Activated CD4-positive, alpha-beta T cell treated with anti-CD3 and anti-CD28 coated beads, Interleukin-2, amount 50 U/mL, for 24 hours (primary cell): ENCODE measurements at places on chromosomes 7 and 10.

DNA sequence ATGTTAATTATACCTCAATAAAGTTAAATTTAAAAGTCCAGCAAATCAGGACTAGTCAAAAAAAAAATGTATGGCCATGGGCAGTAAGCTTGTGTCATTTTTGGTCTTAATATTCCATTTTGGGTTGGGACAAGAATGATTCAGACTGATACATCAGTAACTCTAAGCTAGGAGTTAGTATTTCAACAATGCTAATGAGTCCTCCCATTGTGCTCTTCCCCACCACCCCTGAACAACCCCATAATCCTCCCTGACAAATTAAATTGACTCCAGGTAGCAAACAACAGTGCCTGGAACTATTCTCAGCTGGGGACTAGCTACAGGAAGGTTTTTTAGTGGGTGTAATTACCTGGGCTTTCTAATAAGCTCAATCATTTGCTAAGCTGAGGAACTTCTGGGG is 30.7 kb upstream of the KCNIP2 start:
- no peak for DNase-seq

DNA sequence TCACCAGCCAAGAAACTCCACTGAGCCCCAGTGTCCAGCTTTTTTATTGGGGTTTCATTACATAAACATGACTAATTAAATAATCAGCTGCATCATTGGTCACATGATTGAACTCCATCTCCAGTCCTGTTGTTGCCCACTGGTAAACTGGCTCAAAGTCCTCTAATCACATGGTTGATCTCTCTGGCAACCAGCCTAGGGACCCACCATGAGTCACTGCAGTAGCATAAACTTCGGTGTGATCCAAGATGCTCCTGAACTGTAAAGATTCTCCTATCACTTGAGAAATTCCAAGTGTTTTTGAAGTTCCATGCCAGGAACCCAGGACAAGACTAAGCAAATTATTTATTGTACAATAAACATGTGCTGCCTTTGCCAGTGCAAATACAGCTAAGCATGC is 130.4 kb upstream of the AUTS2 start:
- no peak for DNase-seq

- no peak for DNase-seq
These were observed 2.1 kb downstream of the PCBD1 start for GRCh38 chr10:70885931-70886903.

GRCh38 chr7:158284617-158285382 is 302.8 kb downstream of the PTPRN2 start:
- no peak for DNase-seq

- DNase-seq: no peak
These were observed 11.5 kb downstream of the VIM start for GRCh38 chr10:17239345-17240085.

GRCh38 chr7:26633557-26633956 is 230.8 kb downstream of the SKAP2 start:
- no peak for DNase-seq

DNA sequence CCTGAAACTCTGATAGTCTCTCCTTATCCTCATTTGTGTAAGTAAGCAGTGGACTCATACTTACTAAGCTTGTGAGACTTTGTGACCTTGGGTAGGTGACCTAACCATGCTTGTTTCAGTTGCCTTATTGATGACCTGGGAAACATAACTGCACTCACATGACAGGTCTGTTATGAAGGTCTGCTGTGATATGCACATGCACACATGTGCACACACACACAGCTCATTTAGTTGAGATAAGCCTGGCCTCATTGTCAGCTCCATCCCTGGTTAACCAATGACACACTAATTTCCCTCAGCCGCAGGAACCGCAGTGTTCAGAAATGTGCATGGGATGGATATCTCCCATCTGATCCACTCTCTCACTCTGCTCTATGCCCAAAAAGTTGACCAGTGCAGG is 177.2 kb downstream of the GPAM start:
- DNase-seq: no peak

DNA sequence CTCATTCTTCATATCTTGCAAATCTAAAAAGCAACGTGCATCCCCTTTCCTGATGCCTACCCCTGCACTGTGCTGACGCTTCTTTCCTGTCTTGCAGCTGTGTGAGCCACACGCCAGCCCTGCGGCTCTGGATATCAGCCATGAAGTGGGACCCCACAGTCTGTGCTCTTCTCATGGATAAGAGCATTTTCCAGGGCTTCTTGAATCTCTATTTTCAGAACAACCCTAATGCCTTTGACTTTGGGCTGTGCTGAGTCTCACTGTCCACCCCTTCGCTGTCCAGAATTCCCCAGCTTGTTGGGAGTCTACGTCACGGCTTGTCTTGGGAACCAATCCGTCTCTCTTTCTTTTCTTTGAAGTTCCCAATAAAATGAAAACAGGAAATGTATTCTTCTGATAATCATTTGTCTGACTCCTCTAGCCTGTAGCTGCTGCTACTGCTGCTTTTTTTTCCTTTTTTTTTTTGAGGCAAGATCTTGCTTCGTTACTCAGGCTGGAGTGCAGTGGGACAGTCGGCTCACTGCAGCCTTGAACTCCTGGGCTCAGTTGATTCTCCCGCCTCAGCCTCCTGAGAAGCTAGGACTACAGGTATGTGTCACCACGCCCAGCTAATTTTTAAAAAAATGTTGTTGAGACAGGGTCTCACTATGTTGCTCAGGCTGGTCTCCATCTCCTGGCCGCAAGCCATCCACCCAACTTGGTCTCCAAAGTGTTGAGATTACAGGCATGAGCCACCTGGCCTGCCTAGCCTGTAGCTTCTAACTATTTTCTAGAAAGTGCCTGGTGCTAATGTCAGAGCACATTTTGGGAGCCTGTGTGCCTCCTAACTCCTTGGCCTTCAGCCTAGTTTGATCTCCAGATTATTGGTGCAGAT is 30.3 kb downstream of the GSTO2 start:
- DNase-seq: no peak
